ENCODE measurements at places on chromosomes 2 and 18. TPM values are rescaled to one million over a fixed set of nuclear protein-coding genes. Genes with fewer than 3 reads are reported as not detected.

The UGT1A5 gene
- not detected for total RNA-seq

The ATP8B1 gene
- total RNA-seq, result 39.1 TPM

The PCBP1 gene
- total RNA-seq, result 21.3 TPM

The CYS1 gene
- total RNA-seq, result 1.6 TPM

The VWA3B gene
- total RNA-seq, result not detected

The SGO2 gene
- 2.6 TPM for total RNA-seq

The CLEC4F gene
- total RNA-seq, result not detected

The PAX3 gene
- total RNA-seq, result 7.6 TPM

The TMEM237 gene
- 36.5 TPM for total RNA-seq

The ALPP gene
- total RNA-seq, result not detected

The ANKRD62 gene
- not detected for total RNA-seq

The SLC8A1 gene
- total RNA-seq, result 25.4 TPM

The GCG gene
- not detected for total RNA-seq

The SCYGR4 gene
- not detected for total RNA-seq

The RESP18 gene
- not detected for total RNA-seq

The DNER gene
- total RNA-seq, result 0.60 TPM

The UCN gene
- total RNA-seq, result 0.30 TPM

The TMEM182 gene
- 0.94 TPM for total RNA-seq

The B4GALT6 gene
- total RNA-seq, result 2.1 TPM

The BMP10 gene
- total RNA-seq, result not detected

The OBSL1 gene
- total RNA-seq, result 84.6 TPM

The NGEF gene
- total RNA-seq, result 0.38 TPM

The GAL3ST2 gene
- total RNA-seq, result not detected

The ITGA6 gene
- total RNA-seq, result 2.8 TPM

The INSIG2 gene
- 13.9 TPM for total RNA-seq

The CYP26B1 gene
- 2.9 TPM for total RNA-seq

The ALPI gene
- total RNA-seq, result not detected

All from smooth muscle cell of the coronary artery (primary cell).